ENCODE measurements at places on chromosomes 3 and 15. TPM values are rescaled to one million over a fixed set of nuclear protein-coding genes. Genes with fewer than 3 reads are reported as not detected.

DNA sequence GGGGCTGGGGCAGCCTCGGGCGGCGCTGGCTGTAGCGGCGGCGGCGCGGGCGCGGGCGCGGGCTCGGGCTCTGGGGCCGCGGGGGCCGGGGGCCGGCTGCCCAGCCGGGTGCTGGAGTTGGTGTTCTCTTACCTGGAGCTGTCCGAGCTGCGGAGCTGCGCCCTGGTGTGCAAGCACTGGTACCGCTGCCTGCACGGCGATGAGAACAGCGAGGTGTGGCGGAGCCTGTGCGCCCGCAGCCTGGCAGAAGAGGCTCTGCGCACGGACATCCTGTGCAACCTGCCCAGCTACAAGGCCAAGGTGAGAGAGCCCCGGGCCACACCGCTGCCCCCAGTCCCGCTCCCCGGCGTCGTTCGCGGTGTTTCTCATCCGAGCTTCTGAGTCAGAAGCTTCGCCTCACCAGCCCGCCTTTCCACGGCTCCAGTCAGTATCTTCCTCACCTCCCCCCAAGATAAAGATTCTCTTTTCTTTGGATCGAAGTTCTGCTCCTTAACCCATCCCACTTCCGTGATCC, 600 bp downstream of the FBXO45 start:
- peak; percentile 65 for DNase-seq

GRCh38 chr15:27196691-27197090, 225.7 kb downstream of the GABRG3 start:
- no peak for DNase-seq

OSTN gene
- not detected for total RNA-seq

- DNase-seq = no peak
Measured at GRCh38 chr15:35252351-35252865, 167.3 kb upstream of the NANOGP8 start.

- DNase-seq = no peak
Measured at GRCh38 chr3:107987036-107987939, 103.5 kb downstream of the CD47 start.

DNA sequence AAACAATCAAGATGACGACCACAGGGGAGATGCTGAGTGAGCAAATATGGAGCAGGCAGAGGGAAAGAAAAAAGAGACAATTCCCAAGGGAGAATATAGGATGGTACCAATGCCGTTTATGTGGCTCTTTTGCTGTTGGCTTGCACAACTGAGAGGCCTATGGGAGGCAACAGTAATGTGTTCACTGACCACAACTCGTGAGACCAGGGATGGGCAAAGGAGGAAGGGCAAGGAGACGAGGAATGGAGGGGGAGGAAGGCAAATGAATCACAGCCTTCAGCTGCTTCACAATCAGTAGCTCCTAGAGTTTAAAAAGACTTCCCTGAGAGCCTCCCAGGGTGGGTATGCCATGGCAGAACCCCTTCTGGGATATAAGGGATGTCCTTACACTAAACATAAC, 131.5 kb downstream of the SLC9A9 start:
- no peak for DNase-seq

ITIH1 gene
- not detected for total RNA-seq

- peak; percentile 51 for DNase-seq
Measured at GRCh38 chr15:33278816-33279612, 31.8 kb upstream of the RYR3 start.

GRCh38 chr15:64767203-64767602, 8.2 kb downstream of the RBPMS2 start:
- no peak for DNase-seq

DNA sequence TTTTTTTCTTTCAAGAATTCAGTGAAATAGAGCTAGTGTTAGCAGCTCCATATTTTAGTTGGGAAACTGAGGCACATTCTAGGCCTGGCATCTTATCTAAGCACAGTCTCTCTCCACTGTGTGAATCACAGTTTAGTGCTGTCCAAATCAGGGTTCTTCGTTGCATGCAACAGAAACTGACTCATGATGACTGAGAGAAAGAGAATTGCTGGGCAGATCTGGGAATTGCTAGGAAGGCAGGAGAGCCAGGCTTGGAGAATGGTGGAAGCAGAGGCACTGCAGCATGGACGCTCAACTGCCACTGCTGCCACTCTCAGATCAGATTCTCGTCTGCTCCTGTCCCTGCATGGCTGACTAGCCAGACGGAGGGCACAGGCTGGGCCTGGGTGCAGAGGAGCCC, 40.7 kb upstream of the CHST2 start:
- no peak for DNase-seq

C3orf62 gene
- 3.2 TPM for total RNA-seq

DNA sequence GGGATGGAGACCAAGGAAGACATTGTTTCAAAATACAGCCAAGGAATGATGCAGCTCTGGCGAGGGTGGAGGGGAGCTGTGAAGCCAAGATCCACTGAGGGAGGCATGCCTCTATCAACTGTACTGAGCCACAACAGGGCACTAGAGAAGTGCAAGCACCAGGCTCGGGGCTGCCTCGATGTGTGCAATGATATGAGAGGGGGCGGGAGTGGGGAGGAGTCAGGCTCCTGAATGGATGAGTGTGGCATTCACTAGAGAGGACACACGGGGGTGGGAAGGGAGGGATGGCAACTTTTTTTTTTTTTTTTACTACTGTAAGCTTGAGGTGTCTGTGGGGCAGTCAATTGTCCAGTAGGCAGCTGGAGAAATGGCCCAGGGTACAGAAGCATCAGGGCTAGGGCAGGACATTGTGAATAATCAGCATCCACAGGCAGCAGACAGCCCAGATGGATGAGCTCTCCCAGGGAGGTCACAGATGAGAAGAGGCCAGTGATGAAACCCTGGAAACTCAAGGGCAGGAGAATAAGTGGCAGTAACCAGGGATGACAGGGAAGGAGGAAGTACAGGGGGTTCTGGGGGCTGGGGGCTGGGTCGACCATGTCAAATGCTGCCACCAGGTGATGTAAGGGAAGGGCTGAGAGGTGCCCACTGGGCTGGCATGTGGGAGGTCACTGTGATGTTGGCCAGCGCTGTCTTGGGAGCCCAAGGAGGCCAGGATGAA, 5.9 kb downstream of the STOML1 start:
- DNase-seq = no peak

CCR3 gene
- total RNA-seq = not detected

DNA sequence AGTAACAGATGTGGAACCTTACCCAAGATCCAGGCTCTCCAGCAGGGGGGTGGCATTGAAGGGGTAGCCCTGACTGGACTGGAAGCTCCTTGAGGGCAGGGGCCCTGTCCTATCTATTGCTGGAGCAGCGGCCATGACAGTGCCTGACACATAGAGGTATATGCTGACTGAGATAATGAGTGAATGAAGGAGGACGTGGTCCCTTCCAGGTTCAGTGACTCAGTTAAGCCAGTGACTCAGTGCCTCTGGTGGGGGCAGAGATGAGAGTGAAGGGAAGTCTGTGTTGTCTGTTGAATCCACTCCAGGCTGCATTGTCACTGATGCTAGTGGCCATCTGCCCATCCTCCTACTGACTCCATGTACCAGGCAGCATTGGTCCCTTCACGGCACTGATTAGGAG, 13.0 kb upstream of the CTXND1 start:
- DNase-seq = no peak

DNA sequence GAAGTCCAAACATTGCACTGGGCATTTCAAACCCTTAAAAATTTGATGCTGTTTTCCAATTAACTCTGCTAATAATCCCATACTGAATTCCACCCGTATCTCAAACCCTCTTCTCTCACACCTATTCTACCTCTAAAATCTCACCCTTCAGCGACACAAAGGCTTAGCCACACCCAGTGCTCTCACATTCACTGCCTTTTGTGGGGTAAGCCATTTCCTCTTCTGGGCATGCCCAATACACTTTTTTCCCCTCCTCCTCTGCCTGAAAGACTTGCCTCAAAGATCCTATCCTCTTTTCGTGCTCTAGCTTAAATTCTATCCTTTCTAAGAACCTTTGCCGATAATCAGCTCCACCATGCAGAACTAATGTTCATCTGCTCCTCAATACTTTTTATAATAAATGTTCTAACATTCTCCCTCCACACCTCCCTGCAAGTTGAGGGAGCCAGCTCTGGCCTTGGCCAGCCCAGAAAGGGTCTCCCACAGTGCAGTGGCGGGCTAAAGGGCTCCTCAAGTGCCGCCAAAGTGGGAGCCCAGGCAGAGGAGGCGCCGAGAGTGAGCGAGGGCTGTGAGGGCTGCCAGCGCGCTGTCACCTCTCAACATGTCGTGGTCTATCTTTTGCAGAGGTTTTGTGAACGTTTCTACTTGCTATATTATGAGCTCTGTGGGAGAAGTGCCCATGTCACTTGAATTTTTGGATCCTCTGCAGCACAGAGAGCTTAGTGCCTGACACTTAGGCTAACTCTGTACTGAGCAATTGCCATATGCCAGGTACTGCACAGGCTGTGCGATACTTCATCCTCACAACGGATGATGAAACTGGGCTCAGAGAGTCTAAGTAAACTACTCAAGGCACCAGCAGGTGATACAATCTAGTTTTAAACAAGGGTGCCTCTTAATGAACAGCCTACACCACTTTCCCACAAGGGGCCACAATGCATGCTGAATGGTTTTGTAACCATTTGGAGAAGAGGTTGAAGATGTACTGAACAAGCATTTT, 53.6 kb upstream of the BCL6 start:
- DNase-seq = no peak

DNA sequence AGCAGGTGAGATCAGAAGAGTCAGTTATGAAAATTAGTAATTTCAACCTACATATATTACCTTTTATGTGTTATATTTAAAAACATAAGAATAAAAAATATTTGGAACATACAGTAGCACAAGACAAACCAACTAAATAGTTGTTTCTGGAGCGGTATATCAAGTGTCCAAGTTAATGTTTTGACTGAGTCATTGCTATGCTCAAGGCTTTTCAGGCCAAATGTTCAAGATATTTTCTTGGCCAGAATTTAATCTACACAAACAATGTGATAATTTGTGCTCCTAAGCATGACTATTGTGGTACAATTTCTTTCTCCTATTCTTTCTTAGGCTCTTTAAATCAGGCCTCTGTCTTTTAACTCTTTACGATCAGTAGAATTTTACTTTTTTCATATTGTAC, 412.4 kb downstream of the RAP2B start:
- DNase-seq = no peak

DNA sequence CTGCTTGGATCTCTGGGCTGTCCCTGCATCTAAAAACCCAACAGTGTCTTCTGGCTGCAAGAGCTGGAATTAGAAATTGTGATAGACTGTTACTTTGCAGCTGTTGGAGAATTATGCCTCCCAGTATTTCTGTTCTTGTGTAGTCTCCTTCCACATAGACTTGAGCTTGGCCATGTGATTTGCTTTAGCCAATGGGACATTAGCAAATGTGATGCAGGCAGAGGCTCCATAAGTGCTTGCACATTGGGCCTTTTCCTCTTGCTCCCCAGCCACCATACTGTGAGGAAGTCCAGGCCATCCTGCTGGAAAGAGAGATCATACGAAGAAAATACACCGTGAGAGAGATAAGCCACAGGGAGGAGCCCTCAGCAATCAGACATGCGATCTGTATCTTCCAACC, 33.8 kb upstream of the RASGRF1 start:
- no peak for DNase-seq

DNA sequence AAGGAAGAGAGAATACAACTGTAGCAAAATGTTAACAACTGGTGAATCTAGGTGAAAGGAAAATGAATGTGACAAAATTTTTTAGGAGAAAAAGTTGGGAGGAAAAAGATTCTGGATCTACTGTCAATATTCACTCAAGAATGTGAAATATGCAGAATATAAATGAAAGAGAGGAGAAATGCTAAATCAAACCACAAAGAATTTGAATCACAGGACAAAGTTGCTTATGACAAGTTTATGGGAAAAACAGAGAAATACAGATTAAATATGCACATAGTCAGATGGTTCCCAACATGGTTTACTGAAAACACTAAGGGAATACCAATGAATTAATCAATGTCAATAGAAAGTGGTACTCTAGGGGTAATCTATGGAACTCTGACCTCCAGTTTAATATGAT, 27.6 kb downstream of the C3orf33 start:
- no peak for DNase-seq

GRK7 gene
- not detected for total RNA-seq

- no peak for DNase-seq
Measured at GRCh38 chr15:101070502-101071273, 151.5 kb downstream of the LRRK1 start.

DNA sequence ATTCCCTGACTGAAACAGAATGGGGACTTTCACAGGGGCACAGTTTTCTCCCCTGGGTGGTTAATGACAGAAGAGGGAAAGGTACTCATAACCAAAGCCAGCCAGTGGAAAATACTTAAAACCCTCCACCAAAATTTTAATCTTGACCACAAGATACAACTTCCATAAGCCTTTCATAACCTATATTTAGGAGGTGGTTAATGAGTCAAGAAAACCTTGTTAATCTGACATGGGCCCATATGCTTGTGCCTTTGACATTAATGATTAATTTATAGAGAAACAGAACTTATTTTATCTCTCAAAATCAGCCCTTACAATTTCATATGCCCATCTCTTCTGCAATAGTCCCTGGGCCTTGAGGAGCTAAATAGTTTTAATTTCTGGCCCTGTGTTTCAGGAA, 31.2 kb downstream of the IQCF6 start:
- no peak for DNase-seq

GRCh38 chr15:31269816-31270575, 56.6 kb upstream of the KLF13 start:
- no peak for DNase-seq

DNA sequence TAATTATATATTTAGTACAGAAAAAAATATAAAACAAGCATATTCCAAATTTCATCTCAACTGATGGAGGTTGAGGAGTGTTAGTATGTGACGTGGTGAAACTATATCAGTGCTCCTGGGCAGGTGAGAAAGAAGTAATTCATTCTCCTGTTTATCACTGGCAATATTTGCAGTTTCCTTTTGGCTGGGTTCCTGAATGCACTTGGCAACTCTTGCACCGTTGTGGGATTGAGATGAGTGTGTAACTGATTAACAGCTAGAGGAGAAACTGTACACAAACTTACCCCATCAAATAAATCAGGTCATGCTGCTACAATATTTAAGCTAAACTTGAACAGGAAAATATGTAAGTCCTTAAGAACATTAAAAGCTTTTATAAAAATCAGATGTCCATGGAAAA, 2.1 kb upstream of the ATP13A4 start:
- DNase-seq = no peak

SAMMSON gene
- not detected for total RNA-seq

- no peak for DNase-seq
Measured at GRCh38 chr3:175511219-175511785, 652.2 kb downstream of the NAALADL2 start.
